ENCODE measurements at places on chromosomes 6 and 20. TPM values are rescaled to one million over a fixed set of nuclear protein-coding genes. Genes with fewer than 3 reads are reported as not detected.

Gene ADGB
- 34.6 TPM for total RNA-seq

GRCh38 chr6:164142322-164142721 lies 727.8 kb downstream of the QKI start:
- no peaks in the 10 kb centered on the region for H3K27me3 ChIP-seq
- H3K27ac ChIP-seq: no peak overlapping the region
- H3K4me1 ChIP-seq: no peaks in the 10 kb centered on the region
- no peak for DNase-seq
- H3K36me3 ChIP-seq: no peaks in the 10 kb centered on the region

- no peak for DNase-seq
- no peak overlapping the region for H3K4me3 ChIP-seq
- peaks cover 5% of the 10 kb centered on the region for H3K36me3 ChIP-seq
- no peak overlapping the region for H3K27ac ChIP-seq
- H3K27me3 ChIP-seq: no peaks in the 10 kb centered on the region
Measured at GRCh38 chr6:38259736-38260135, 380.0 kb downstream of the BTBD9 start.

GRCh38 chr6:106534004-106534403 lies 95.3 kb downstream of the RTN4IP1 start:
- H3K27me3 ChIP-seq: no peaks in the 10 kb centered on the region
- H3K4me3 ChIP-seq: no peak overlapping the region
- no peak overlapping the region for H3K27ac ChIP-seq
- H3K4me1 ChIP-seq: no peaks in the 10 kb centered on the region

DNA sequence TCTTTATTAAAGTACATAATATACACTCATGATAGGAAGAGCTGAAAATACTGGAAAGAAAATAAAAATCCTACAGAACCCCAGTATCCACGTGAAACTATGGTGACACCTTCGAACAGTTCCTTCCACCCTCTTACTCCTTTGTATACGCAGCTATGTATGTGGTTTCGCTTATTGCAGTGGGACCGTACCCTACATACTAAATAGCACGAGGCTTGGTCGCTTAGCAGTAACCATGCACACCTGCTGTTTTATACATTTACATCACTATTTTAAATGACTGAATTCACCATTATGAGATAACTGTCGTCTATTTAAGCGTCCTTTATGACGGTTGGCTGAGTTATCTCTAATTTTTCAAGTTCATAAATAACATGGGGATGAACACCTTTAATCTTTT lies 400.1 kb downstream of the CDH4 start:
- H3K4me3 ChIP-seq: no peak overlapping the region
- no peak for DNase-seq
- H3K36me3 ChIP-seq: no peaks in the 10 kb centered on the region
- no peaks in the 10 kb centered on the region for H3K4me1 ChIP-seq

GRCh38 chr6:150276937-150277742 lies 91.7 kb upstream of the IYD start:
- no peaks in the 10 kb centered on the region for H3K27me3 ChIP-seq
- H3K36me3 ChIP-seq: no peaks in the 10 kb centered on the region
- H3K4me3 ChIP-seq: no peak overlapping the region
- no peak for DNase-seq
- no peak overlapping the region for H3K27ac ChIP-seq
- no peaks in the 10 kb centered on the region for H3K4me1 ChIP-seq
